ENCODE measurements at places on chromosomes 3 and 15.

DNA sequence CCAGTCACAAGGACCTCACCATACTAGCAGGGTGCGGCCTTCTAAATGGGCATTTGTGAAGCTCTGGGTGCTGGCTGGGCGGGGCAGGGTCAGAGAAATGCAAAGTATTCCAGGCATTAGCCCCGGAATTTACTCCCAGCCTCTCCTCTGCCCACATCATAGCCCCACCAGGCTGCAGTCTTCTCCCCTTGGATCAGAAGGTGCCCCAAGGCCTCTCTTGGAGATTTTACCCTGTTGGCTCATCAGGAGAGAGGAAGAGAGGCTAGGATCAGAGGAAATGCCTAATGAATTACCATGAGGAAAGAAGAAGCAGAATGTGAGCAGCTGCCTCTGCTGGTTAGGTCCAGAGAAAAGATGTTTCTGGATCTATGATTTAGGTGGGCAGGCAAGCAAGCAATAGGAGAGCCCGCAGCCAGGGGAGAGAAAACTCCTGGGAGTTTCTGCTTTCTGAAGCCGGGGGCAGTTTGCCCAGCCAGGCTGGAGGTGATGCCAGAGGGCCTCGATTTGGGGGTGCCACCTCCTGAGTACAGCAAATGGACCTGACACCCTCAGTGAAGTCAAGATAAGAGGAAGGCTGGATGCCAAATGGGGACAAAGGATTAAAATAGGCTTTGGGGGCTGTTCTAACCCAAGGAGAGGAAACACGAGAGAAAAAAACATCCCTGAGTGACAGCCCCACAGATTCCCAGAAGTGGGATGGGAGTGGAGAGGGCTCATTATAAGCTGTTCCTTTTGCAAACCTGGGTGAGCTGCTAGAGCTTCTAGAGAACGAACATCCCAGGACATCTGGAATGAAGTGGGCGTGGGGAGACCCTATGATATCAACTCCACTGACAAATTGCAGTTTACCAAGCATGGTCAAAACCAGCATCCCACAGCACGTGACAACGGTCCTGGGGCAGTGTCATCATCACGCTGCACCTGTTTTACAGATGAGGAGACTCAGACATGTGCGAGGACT is 65.4 kb downstream of the BDH1 start:
- DNase-seq: no peak

DNA sequence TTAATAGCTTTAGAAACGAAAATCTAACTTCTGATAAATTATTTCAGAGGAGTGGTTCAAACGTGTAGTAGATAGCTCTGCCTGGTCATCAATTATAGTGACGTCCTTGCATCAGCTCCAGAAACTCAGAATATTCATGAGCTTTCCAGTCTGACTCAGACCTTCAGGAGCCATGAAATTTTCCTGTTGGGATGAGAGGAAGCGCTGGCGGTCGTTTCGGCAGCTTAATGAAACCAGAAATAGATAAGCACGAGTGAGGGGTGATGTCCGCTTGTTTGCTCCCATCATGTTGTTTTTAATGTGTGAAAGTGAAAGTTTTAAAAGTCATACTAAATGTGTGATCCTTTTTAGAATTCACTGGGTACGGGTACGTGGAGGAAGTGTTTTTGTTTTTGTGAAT is 141.1 kb downstream of the PGPEP1L start:
- no peak for DNase-seq

- no peak for DNase-seq
Observed at GRCh38 chr3:119211193-119211592, 29.5 kb downstream of the B4GALT4 start.

GRCh38 chr3:190552969-190553759 is 39.3 kb downstream of the IL1RAP start:
- DNase-seq: no peak

DNA sequence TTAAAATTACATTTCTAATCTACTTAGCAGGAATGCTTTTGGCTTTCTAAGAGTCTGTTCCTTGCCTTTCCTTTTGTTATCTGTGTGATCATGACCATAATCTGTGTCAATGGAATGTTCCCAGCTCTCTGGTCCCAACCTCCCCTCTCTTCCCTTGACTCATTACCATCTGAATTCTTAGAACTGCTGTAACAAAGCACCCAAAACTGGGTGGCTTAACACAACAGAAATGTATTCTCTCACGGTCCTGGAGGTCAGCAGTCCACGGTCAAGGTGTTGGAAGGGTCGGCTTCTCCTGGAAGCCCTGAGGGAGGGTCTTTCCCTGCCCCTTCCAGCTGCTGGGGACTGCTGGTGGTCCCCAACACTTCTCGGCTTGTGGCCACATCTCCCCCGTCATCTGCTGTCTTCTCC is 81.1 kb downstream of the LRRK1 start:
- no peak for DNase-seq

GRCh38 chr3:70840106-70840870 is 527.9 kb upstream of the MDFIC2 start:
- DNase-seq: no peak

DNA sequence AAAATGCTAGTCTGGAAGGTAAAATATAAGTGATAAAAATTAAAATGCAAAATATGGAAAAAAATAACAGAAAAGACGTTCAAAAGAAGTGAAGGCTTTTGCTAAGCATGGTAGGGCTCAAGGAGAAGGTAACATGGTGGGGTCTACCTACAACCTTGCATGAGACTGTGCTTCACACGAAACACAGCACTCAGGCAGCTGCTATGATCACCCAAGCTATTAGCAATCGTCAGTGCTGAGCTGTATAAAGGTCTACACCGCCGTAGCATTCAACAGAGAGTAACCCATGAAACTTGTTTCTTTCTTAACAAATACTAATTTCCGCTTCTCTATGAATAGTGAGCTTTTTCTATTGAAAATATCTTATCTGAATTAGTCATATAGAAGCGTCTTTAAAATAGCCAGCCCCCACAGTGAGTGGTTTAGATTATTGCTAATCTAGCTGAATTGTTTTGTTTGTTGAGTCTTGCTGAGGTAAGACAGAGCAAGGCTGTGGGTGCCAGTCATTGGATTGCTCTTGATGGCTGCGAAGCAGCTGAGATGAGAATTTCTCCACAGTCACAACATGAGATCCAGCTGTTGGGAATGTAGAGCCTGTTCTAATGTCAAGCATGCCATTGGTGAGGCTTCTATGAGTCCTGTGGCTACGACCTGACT is 230.0 kb downstream of the KLF13 start:
- no peak for DNase-seq

DNA sequence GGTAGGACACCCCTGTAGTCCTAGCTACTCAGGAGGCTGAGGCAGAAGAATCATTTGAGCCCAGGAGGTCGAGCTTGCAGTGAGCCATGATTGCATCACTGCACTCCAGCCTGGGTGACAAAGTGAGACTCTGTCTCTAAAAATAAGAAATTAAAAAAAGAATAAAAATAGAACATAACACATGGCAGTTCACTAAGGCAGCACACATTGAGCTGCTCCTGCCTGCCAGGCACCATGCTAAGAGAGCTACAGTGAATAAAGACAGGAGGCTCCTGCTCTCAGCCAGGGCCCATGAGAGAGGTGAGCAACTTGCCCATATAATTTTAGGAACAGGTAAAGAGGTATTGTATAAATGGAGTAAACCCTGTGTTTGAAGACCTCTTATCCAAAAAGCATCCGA is 54.3 kb downstream of the EBLN2 start:
- no peak for DNase-seq

GRCh38 chr15:89243046-89243690 is 611 bp upstream of the FANCI start:
- DNase-seq: no peak

GRCh38 chr15:78790027-78790426 is 21.2 kb downstream of the ADAMTS7 start:
- DNase-seq: no peak

GRCh38 chr3:12455740-12456139 is 28.5 kb upstream of the TSEN2 start:
- no peak for DNase-seq

DNA sequence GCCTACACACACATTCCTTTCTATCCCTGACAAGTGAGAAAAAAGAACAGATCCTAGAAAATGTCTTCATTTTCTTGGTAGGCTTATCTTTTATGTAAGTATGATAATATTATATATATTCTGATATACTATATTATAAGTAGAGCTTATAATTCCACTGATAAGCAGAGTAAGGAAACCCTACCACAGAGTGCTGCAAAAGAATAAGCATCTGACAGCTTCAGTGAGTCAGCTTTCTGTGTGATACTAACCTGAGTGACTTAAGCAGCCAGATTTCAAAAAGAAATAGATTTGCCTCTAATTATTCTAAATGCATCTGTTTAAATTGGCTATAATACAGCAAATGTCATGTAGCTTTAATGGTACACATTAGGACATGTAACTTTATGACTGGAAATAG is 656.0 kb downstream of the MCTP2 start:
- no peak for DNase-seq

- no peak for DNase-seq
Observed at GRCh38 chr3:121736112-121736511, 13.4 kb downstream of the GOLGB1 start.

GRCh38 chr3:48784426-48785120 is 63.1 kb downstream of the PRKAR2A start:
- DNase-seq: no peak

- DNase-seq: no peak
Observed at GRCh38 chr3:190810957-190811356, 51.5 kb downstream of the GMNC start.

- no peak for DNase-seq
Observed at GRCh38 chr3:121231872-121232271, 313.9 kb downstream of the POLQ start.

DNA sequence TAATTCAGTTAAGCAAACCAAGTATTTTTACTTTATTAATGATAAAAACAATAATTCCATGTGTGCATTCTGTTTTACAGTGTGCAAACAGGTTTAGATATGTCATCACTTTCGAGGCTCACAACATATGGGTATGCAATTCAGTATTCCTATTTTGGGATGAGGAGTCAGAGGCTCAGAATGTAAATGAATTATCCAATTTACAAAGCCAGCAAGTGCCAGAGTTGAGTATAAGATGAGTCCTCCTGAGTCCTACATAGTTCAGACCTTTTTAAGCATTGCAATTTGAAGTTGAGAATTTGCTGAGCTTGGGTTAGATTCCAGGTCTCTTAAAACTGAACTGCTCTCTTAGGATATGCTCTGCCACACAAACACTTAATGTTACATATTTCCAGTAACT is 424.2 kb upstream of the ROBO2 start:
- DNase-seq: no peak

DNA sequence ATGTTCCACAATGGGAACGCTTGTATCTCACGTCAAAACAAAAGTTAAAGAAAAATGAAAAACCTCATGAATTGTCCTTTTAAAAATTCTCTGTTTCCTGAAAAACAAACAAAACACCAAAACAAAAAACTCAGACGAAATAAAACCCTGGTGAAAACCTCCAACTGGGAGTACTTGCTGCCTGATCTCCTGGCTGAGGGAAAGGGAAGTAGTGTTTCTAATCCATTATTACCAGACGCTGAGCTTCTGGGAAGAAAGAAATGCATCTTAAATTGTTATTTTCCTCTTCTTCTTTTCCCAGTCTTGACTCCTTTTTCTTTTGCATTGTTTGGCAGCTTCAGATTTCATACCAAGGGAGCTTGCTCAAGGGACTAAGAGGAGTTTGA is 243.2 kb upstream of the RGMA start:
- DNase-seq: no peak

GRCh38 chr3:23112491-23112890 is 90.6 kb upstream of the UBE2E2 start:
- no peak for DNase-seq
